ENCODE measurements at places on chromosomes 2 and 18.

GRCh38 chr2:232400256-232401015 is 6.2 kb upstream of the ALPG start:
- DNase-seq: no peak

DNA sequence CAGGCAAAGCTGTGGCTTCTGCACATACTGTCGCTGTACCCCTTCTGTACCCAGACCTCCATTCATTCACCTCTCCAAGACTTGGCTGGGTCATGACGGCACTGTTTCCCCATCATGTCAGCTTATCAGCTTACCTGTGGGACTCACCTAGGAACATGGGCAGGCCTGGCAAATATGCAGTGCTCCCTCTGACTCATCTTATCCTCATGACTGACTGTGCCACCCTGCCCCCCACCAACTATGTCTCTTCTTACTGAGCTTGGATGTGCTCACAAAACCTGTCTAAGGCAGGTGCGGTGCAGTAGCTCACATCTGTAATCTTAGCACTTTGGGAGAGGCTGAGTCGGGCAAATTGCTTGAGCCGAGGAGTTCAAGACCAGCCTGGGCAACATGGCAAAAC is 152.4 kb downstream of the MGAT5 start:
- no peak for DNase-seq

DNA sequence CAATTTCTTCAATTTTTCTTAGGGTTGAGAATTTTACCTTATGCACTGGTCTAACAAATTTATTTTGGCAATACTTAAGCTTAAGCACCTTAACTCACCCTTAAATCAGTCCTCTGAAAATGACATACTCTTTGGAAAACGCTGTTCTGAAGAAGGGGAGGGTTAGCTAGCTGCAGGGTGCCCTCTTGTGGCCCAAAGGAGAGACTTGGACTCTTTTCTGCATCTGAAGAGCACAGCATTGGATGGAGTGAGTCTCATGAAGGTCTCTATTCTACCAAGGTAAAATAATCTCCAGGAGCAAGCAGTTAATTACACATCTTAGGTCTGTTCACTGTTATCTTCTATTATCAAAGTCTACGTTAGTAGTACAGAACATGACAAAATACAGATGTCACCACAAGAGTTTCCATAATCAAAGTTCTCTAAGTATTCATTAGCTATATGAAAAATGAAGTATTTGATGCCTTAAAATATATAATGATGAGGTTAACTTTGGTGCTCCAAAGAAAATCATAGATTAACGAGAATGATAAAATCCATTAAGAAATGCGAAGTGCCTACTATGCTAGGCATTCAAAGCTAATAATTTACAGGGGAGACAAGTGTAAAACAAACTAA is 24.4 kb downstream of the PUM2 start:
- peak; percentile 33 for DNase-seq

GRCh38 chr2:134934641-134935040 is 16.0 kb downstream of the CCNT2 start:
- DNase-seq: no peak

DNA sequence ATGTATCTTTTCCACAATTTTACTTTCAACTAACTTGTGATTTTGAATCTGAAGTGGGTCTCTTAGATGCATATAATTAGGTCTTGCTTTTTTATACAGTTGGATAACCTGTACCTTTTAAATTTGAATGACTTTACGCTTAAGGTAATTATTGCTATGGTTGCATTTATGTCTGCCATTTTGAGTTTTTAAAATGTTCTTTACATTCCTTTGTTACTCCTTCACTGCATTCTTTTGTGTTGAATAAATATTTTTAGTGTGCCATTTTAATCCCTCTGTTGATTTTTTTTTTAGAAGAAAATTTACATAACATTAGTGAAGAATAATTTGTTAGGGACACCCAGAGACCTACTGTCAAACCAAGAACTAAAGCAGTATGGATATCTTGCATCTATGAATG is 65.3 kb downstream of the BIRC6 start:
- no peak for DNase-seq

DNA sequence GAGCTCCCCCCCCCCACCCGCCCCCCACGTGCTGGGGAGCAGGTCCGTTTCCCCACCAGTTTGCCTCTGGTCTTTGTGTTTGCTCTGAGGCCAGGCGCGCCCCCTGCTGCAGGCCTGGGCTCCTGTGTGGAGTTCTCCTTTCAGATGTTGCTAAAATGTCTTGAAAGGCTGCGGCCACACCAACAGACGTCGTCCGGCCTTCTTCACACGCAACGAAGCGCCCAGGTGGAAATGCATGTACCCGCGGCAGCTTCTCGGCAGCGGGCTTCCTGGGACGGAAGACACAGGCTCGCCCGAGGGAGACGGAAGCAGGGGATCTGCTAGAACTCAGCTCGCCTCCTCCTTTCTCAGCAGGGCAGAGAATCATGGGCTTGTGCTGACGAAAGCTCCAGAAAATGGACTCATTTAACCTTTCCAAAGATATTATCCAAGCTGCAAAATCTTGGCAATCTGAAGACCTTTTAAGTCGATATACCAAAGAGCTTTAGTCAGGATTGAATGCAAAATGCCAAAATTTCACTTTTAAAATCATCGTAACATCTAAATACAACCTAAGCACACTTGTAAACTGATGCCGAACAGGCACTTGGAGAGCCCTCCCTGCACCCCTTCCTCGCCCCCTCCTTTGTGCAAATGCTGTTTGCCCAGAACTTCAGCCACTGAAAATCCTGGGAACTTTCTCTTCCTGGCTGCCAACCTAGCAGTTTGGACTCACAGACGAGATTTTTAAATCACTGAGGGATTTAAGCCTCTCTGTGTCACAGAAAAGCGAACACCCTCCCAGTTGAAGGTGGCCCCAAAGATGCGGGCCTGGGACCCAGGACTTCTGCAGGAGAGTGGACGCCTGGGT is 125.5 kb upstream of the ZNF516 start:
- DNase-seq: no peak

GRCh38 chr2:33153008-33153407 is 206.3 kb downstream of the LTBP1 start:
- DNase-seq: no peak
